ENCODE measurements at places on chromosomes 2 and 18.
A peak's percentile ranks its signal among the peaks of the same experiment; 100 is the strongest.

- DNase-seq, result no peak
Measured at GRCh38 chr18:58060254-58060653, 16.2 kb downstream of the NEDD4L start.

DNA sequence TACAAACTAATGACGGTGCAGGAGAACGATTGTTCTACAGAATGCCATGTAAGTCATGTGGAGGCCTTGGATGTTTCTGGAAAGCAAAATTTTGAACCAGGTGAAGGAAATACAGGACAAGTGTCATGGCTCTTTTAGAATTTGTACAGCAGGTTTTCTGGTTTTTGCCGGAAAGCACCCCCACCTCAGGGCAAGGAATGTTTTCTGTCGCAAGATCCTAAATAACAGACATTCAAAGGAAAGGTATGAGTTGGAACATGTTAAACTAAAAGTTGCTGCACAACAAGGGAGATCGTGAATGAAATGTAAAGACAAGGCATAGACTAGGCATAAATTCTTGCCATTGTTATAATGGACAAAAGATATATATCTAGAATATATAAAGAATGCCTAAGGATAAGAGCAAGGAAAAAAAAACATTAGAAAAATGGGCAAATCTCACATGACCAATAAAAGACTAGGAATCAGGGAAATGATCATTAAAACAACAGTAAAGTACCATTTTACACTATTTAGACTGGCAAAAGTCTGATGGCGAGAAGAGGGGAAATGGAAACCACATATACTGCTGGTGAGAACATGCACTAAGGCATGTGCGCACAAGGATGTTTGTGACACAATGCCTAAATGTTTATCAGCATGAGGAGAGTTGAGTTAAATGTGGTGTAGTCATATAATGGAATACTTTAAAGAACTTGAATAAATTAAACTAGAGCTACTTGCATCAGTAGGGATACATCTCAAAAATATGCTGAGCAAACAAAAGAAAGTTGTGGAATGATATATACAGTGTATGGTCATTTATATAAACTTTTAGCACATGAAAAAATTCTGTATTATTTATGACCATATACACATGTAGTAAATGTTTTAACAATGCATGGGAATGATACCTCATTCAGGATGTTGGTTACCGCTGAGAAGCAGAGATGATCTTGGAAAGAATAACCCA is 127.0 kb downstream of the EML6 start:
- no peak for DNase-seq

- DNase-seq, result no peak
Measured at GRCh38 chr18:58633874-58634273, 5.0 kb upstream of the ALPK2 start.

GRCh38 chr2:144362401-144362800 is 157.5 kb downstream of the ZEB2 start:
- DNase-seq, result no peak

GRCh38 chr2:118363604-118364003 is 275.3 kb downstream of the INSIG2 start:
- no peak for DNase-seq

DNA sequence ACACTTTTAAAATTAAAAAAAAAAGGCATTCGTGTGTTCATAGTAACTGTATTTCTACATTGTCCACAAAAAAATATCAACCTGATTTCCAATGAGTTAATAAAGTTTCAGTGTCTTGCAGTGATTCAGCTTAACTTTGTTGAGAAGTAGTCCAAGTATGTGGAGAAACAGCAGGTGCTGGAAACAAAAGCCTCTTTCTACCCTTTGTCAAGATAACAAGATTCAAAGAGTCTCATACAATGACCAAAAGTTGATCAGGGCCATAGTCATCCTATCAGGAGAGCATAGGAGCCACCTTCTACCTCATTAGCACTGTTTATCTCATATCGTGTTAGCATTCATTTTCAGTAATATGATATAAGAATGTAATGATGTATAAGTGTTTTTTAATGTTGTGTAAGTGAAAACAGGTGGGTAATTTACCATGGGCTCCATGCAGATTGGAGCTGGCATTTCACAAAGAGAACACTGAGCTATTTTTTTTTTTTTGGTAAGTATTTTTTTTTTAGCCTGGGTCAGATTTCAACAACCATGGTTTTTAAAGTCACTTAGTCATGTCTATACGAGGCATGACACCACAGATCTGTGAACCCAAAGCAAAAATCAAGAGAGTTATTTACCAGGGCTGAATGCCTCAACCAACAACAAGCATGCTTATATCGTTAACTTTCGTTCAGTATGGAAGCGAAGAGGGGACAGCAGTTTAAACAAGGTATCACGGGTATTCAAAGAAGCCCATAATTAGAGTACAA is 165.0 kb upstream of the ZNF521 start:
- no peak for DNase-seq

- no peak for DNase-seq
Measured at GRCh38 chr2:212194396-212194795, 344.2 kb downstream of the ERBB4 start.

- DNase-seq, result no peak
Measured at GRCh38 chr2:73968357-73968937, 16.3 kb upstream of the TET3 start.

- DNase-seq, result no peak
Measured at GRCh38 chr2:189150033-189150432, 29.5 kb downstream of the COL5A2 start.

GRCh38 chr2:233083782-233084181 is 23.6 kb downstream of the INPP5D start:
- DNase-seq, result no peak

DNA sequence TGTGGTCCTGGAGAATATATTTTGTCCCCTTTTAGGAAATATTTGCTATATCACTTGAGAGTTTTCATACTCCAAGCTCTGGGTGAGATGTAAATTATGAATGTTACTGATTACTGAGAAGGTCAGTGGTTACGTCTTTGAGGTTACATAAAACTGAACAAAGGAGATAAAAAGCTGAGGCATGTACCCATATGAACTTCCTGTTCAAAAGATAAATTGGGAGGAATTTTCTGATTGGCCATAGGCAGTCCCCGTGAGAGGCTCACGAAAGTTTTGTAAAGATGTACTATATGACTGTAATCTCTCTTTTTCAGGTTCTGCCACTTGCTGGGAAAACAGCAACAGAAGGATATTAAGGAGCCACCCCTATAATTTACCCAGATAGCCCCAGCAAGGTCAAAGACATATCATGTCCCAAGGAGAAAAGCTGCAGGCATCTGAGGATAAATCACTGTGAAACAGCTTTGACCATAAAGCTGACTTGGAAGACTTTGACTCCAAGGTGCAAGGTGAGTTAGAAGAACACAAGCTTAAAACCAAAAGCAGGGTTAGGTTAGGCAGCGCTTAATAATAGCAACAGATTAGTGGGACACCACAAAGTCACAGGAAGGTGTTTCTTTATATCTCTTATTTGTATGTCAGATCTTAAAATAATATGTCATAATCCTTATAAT is 90.4 kb downstream of the OSBPL6 start:
- DNase-seq, result no peak

DNA sequence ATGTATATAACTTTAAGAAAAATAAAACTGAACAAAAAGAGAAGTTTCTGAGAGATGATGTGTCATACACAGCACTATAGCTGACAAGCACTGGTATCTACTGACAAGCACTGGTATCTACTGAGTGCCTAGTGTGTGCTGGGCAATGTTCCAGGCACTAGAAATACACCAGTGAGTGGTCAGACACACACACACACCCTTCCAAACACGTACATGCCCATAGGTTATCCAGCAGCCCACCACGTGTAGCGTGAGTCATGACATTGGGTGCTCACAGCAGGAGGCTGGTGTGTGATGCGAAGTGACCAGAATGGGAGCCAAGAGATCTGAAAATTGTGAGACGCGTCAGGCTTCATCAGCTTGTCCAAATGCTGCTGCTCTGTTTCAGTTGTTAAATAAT is 12.2 kb upstream of the GNAL start:
- DNase-seq, result no peak

GRCh38 chr2:128332091-128332634 is 13.5 kb upstream of the HS6ST1 start:
- no peak for DNase-seq

DNA sequence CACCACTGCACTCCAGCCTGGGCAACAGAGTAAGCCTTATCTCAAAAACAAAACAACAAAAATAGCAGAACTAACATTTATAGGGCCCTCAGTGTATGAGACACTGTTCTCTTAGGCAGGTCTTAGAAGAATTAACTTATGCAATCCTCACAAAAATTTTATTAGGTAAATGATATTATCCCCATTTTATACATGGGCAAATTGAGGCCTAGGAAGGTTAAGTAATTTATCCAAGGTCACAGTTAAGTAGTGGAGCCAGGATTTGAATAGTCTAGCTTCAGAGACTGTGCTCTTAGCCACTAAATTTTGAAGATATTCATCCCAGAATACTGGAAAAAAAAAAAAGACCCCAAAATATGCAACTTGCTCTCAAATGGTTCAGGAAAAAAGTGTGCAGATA is 16.4 kb upstream of the LCT start:
- no peak for DNase-seq

DNA sequence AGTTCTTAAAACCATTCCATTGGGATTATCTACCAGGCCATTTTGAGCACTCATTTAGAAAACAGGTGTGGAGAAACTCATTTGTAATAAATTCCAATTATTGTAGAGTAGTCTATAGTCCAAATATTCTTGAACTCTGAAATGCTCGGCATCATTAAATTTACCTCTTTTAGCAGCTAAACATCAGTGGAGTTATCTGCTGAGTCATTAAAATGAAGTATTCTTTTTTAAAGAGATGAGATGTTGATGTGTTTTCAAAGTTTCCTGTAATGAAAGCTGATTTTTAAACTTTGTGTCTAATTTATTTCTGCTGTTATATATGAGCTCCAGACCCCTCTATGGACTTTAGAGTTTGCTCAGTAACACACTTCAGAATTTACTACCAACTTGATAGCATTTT is 1635.2 kb downstream of the SUCLG1 start:
- DNase-seq, result no peak

- no peak for DNase-seq
Measured at GRCh38 chr2:155356250-155356649, 657.8 kb downstream of the KCNJ3 start.

DNA sequence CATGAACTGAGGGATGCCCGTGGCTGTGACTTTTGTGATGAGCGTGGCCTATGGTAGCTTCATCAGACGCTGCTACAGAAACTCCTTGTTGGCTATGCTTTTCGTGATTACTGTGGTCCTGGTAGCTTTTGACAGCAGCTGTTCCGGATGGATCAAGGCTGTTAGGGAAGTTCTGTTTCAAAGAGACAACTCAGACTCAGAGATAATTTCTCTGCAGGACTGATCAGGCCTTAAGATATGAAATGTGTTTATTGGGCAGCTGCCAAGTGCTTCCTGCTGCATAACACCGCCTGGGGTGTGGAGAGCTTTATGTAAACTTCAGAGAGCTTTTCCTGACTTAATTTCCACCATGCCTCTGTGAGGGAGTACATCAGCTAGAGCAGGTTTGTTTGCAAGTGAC is 243.8 kb downstream of the TSN start:
- DNase-seq, result peak; percentile 5

GRCh38 chr18:49400398-49401072 is 59.9 kb downstream of the DYM start:
- DNase-seq, result no peak

GRCh38 chr2:1101982-1102590 is 151.4 kb downstream of the SNTG2 start:
- DNase-seq, result no peak

- DNase-seq, result no peak
Measured at GRCh38 chr2:30503695-30504052, 56.6 kb downstream of the LCLAT1 start.

DNA sequence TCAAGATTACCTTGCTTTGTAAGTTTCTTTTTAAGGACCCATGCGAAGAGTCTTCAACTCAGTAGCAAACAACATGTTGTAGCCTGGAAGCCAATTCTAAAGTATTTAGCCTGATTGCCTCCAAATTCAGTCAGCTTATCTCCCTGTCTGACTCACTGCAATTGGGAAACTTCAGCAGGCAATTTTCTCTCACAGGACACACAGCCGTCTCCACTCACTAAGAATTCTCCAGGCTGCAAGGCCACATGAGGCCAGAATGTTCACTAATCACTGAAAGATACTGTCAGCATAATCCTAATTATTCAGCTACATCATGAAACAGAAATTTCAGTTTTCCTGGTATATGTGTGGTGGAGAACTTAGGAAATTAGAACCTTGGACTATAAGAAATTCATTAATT is 78.1 kb upstream of the PDE1A start:
- DNase-seq, result peak; percentile 27

- DNase-seq, result no peak
Measured at GRCh38 chr2:153417077-153417476, 61.5 kb downstream of the RPRM start.

DNA sequence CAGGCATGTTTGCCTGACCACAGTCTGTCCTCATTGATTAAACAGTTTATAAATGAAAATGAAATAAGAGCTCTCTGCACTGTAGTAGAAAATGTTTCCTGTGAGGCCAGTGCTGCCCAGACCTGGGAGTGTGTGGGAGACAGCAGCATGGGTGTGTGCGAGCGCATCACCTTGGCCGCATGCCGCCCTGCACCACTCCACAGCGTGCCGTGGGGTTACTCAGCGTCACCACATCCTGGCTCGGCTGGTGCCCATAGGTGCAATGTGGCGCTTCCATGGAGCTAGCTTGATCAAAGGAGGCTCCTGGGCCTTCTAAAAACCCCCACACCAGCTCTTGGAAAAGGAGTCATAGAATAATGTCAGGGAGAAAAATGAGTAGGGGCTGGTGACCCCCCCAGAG is 76.0 kb upstream of the EPC2 start:
- DNase-seq, result no peak

DNA sequence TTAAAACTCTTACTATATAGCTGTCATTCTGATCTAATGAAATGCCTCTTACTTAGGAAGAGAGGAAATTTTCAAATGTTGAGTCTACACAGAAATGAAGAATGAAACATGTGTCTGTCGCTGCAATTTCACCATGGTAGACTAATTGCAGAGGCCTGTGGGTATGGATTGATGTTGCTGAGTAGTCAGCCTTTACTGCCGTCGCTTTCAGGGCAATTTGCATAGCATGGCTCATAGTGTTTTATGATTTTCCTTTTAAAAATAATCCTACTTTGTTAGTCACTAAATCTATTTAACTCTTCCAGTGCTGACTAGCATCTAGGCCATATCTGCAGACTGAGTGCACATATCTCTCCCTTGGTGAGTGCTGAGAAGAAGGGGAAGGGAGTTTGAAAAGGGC is 819.2 kb downstream of the SATB2 start:
- no peak for DNase-seq

GRCh38 chr18:9910661-9911060 is 3.2 kb upstream of the VAPA start:
- no peak for DNase-seq

GRCh38 chr2:127479866-127480743 is 46.2 kb downstream of the IWS1 start:
- DNase-seq, result no peak

- no peak for DNase-seq
Measured at GRCh38 chr2:230661072-230661957, 51.3 kb upstream of the CAB39 start.

GRCh38 chr18:6566338-6566911 is 151.7 kb upstream of the L3MBTL4 start:
- no peak for DNase-seq

All from fibroblast of skin of left biceps (primary cell).